Esophagus squamous epithelium (tissue), 5 donors: ENCODE measurements at places on chromosomes 7 and 10.

DNA sequence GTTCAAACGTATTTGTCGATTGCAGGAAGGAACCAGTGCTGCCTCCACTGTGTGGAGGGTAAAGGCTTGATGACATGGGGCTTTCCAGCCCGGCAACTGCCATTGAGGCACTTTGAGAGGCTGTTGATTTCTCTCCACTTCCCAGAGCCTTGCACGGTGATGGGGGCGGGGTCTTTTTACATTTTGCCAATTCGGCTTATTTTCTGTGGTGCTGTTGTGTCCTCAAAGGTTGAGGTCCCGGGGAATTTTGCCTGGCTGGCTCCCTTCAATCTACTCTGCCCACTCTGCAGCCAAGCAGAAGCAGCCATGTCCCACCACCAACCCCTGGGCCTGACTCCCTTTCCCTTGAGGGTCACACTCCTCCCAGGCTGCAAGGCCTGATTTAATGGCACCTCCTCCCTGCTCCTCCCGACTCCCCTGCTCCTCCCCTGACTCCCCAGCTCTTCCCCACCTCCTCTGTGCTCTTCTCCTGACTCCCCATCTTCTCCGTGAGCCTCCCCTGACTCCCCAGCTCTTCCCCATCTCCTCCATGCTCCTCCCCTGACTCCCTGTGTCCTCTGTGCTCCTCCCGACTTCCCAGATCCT, 39.0 kb downstream of the OAT start:
- DNase-seq, result no peak

- DNase-seq, result no peak
Observed at GRCh38 chr7:98286701-98287485, 5.4 kb downstream of the BRI3 start.

- DNase-seq, result no peak
Observed at GRCh38 chr10:98217801-98218200, 50.2 kb downstream of the LOXL4 start.

DNA sequence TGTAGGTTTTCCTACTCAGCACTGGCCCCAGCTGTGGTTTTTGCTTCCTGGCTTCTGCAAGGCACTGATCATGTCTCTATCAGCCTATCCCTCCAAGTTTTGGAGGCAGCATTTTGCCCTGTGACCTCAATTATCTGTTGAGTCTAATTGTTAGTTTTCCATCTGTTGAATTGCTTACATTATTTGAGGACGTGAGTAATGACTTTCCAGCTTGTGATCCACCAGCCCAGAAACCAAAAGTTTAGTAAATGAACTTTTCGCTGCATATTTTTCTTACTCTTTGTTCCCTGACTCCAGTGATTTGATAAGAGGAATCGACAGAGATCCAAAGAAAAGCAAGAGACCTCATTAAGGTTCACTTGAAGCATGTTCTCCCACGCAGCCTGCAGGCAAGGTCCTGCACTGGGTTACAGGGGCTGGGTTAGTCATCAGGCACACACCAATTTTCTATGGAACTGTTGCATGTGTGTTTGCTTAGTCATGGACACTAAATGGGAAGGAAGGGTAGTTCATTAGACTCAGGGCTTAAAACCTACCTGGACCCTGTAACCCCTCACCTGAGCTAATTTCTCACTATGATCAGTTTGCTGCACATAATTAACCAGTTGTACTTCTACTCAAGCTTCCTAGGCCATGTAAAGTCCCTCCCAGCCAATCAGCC, 57.2 kb downstream of the AKR1E2 start:
- DNase-seq, result no peak

- DNase-seq, result no peak
Observed at GRCh38 chr10:60006062-60006461, 99.7 kb upstream of the CCDC6 start.

GRCh38 chr7:114988755-114989375, 67.0 kb downstream of the MDFIC start:
- no peak for DNase-seq
